ENCODE measurements at places on chromosomes 2 and 18. TPM values are rescaled to one million over a fixed set of nuclear protein-coding genes. Genes with fewer than 3 reads are reported as not detected.
A peak's percentile ranks its signal among the peaks of the same experiment; 100 is the strongest.

- DNase-seq: peak; percentile 81
These were observed 20.0 kb upstream of the SGPP2 start for GRCh38 chr2:222404151-222404905.

- DNase-seq: no peak
These were observed 88.5 kb upstream of the COL5A2 start for GRCh38 chr2:189267925-189268579.

GRCh38 chr2:121826036-121826435 is 70.6 kb downstream of the TSN start:
- no peak for DNase-seq

DNA sequence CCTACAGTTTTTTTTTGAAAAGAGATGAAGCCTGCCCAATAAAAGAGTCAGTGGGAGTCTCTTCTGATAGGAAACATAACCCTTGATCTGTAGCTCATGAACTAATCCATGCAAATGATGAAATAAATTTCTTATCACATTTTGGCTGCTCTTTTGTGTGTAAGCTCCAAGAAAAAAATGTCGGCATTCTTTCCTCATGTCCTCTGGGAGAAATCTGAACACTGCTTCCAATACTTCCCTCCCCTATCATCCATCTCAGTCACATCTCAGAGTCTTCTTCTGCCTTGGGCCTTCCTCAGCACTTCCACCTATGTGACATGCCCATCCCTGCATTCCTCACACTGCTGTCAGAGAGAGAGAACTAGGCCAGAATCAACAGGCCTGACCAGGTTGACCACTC is 395.7 kb upstream of the ST6GAL2 start:
- no peak for DNase-seq

GRCh38 chr18:37322492-37323035 is 243.0 kb downstream of the CELF4 start:
- peak; percentile 41 for DNase-seq

GRCh38 chr2:196935432-196935831 is 8.9 kb upstream of the PGAP1 start:
- DNase-seq: no peak

- DNase-seq: no peak
These were observed 124.8 kb downstream of the PHLPP1 start for GRCh38 chr18:62839874-62840713.

- DNase-seq: no peak
These were observed 98.1 kb downstream of the COL6A3 start for GRCh38 chr2:237315829-237316225.

DNA sequence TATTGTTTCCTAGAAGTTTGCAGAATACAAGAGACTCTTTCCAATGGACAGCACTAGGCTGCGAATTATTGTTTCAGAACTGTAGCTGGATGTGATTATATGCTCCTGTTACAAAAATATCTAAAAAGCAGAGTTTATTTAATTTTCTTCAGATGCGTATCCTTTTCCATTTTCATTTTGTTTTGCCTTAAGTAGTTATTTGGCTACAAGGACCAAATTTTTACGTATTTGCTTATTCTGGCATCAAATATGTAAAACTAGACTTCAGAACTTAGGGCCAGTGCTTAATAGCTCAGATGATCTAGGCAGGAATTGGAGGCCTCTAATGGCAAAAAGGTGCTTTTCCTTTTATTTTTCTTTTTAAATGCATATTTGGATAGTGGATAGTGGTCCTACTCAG is 18.7 kb downstream of the MEP1B start:
- DNase-seq: no peak

GRCh38 chr18:22841840-22842239 is 91.3 kb upstream of the RBBP8 start:
- no peak for DNase-seq

DNA sequence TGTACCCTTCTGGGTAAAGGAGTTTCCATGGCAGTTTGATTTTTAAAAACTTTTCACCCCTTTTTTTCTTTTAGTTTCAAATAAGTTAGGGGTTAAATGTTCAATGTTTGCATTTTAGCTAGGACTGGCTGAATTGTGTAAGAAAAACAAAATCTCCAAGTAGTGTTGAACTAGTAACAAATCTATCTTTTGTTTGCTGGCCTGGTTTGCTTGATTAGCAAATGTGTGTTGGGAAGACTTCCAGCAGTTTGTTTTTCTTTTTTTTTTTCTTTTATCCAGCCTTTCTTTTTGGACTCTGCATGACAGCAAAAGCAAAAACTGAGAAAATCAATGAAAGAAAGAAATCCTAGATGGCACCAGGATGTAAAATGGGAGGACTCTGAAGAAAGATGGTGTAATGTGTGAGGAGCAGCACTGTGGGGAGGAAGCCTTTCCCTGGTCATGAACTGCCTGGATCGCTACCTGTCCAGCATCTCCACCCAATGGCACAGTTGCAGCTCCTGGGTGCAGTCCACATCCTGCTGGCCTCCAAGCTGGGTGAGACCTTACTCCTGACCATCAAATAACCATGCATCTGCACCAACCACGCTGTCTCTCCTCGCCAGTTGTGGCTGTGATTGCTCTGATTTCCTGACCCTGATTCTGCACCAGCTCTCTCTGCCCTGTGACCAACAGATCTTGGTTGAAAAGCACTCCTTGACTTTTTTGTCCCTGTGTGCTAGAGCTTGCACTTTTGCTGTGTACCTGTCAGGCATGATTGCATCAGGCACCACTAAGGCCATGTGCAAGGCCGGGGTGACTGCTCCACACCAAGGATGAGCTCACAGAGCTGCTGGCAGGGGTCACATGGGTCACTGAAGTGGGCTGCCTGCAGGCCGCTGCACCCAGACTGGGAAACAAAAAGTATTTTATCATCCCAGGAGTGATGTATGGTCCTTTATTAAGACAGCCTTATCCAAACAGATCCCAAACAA is 71.2 kb upstream of the ZNF236 start:
- no peak for DNase-seq

- no peak for DNase-seq
These were observed 130.9 kb upstream of the ARHGAP28 start for GRCh38 chr18:6598657-6599056.

GRCh38 chr2:106189764-106190468 is 4.2 kb downstream of the UXS1 start:
- DNase-seq: no peak

GRCh38 chr2:158714420-158714819 is 80.7 kb upstream of the DAPL1 start:
- no peak for DNase-seq

GRCh38 chr2:42464631-42465030 is 29.2 kb downstream of the KCNG3 start:
- no peak for DNase-seq

DNA sequence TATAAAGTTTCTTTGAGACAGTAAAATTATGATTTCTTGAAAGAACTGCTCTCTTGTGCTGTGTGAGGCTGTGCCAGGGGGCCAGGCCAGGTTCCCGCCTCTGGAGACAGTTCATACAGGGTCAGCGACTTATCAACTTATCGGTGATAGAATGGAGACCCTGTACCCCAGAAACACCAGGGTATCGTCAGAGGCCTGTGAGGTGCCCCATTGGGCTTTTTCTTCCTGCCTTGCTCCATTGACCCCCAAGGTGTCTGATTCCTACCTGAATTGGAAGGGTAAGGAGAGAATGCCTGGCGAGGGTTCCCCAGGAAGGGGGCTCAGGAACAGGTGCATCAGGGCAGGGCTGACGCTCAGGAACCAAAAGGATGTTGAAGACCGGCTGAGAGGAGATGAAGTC is 4.3 kb downstream of the DLX1 start:
- no peak for DNase-seq

DNA sequence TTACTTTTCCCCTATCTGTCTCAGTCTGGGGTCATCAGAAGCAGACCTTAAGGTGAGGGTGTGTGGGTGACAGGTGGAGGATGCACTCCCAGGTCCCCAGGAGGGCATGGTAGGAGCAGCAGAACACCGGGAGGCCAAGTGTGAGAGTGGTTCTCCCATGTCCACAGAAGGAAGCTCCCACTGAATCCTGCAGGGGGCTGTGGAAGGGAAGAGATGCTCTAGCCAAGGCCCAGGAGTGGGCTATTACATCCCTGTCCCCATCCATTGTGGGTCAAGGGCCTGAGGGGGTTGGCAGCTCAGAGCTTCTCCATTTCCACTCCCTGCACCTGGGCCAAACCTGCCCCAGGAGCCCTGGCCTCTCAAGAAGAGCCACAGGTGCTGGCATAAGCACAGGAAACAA is 86.4 kb upstream of the KCNE4 start:
- no peak for DNase-seq

The UGGT1 gene
- 90.7 TPM for total RNA-seq

The CFC1 gene
- total RNA-seq: not detected

The UGT1A7 gene
- not detected for total RNA-seq

The IL1F10 gene
- total RNA-seq: not detected

The CD207 gene
- not detected for total RNA-seq

The ACTG2 gene
- 1.5 TPM for total RNA-seq
